SK-N-SH (cell line): ENCODE measurements at places on chromosomes 12 and 14. TPM values are rescaled to one million over a fixed set of nuclear protein-coding genes. Genes with fewer than 3 reads are reported as not detected.
A peak's percentile ranks its signal among the peaks of the same experiment; 100 is the strongest.

FAM90A1 gene
- polyA plus RNA-seq: not detected in 2 replicates

DNA sequence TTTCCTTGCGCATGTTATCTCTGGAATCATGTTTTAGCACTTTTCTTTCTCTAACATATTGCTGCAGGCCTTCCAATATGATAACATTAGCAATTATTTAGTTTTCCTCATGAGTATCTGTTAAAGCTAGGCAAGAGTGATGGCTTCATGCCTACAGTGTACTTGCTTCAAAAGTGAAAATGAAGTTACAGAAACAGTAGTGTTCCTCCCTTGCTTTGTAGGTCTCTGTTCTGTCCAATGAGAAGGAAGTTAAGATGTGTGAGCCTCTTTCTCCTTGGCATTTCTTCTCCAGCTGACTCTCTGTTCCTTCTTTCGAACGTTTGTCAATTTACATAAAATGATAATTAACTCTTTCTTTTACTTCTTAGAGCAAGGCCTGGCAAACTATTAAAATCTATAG lies 22.2 kb downstream of the LRRIQ1 start:
- DNase-seq: no peak

- peak; percentile 5 for DNase-seq
Observed at GRCh38 chr12:14618983-14619382, 51.3 kb upstream of the PLBD1 start.

ABCC9 gene
- 0.02 and 0.06 TPM in 2 replicates for polyA plus RNA-seq

DNA sequence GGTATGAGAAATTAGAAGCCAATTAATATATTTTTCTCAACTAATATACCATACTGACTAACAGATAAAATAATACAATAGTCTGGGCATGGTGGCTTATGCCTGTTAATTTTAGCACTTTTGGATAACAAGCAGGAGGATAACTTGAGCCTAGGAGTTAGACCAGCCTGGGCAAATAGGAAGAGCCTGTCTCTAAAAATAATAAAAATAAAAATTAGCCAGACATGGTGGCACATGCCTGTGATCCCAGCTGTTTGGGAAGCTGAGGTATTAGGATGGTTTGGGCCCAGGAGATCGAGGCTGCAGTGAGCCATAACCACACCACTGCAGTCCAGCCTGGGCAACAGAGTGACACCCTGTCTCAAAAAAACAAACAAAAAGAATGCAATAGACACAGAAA lies 24.7 kb downstream of the KLHDC2 start:
- no peak for DNase-seq

ISM2 gene
- polyA plus RNA-seq: 0.08 and 0.20 TPM in 2 replicates

GRCh38 chr14:70317969-70318634 lies 41.4 kb downstream of the COX16 start:
- DNase-seq: peak; percentile 63

GRCh38 chr12:54364413-54364812 lies at the start of gene GPR84:
GPR84 (minus strand) TSS chr12:54364486; CDS start chr12:54363851, 635 bp downstream.
- DNase-seq: no peak

DNA sequence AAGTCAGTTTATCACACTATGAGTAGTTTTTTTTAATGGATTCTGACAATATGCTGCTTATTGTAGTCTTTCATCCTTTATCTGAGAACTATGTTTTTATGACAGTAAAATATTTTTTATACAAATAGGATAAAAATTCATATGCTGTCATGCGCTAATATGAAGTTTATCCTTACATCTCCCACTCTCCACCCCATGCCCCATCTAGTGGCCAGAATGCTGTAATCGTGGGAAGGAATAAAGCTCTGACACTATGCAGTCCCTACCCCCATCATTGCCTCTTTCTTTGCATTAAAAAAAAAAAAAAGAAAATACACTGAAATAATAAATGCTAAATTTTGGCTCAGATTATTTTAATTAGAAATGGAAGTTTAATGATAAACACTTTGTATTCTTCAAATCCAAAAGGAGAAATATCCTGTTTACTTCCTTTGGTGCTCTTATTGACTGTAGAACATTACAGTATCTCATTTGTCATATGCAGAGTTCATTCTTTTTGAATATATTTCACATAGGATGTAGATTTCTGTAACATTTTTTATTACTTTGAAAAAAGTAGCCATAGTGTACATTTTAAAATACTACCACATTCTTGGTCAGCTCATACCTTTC lies 145.9 kb upstream of the SLCO1C1 start:
- peak; percentile 75 for DNase-seq

DNA sequence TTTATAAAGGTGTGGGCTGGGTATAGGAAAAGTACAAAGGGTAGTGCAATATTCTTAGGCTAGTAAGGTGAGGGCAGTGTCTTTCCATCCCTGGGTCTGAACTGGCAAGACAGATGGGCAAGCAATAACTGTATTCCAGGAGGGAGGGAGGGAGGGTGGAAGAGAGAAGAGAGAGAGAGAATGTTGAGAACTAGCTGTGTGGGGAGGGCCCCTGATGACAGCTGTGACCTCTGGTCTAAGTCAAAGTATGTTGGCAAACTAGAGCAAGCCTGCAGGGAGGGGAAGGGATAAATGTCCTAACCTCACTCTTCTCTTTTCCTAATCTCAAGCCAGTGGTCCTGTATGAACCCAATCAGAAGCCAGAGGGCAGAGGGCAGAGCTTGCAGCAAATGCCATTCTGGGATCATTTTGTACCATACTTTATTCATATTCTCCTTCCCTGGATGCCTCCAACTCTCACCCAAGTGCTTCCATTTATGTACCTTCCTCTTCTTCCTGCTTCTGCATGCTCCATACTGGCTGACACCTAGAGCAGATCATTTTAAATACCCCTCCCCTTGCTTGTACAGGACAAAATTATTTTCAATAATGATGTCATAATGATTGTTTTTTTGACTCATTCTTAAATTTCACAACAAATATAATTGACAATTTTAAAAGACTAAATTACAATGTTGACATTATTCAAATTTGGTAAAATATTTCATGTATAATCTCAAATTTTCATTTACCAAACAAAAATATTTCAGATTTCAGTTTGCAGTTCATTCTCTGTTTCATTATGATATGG lies 75.9 kb downstream of the AKAP6 start:
- no peak for DNase-seq

JAG2 gene
- polyA plus RNA-seq: 1.7 TPM in 2 replicates

DNA sequence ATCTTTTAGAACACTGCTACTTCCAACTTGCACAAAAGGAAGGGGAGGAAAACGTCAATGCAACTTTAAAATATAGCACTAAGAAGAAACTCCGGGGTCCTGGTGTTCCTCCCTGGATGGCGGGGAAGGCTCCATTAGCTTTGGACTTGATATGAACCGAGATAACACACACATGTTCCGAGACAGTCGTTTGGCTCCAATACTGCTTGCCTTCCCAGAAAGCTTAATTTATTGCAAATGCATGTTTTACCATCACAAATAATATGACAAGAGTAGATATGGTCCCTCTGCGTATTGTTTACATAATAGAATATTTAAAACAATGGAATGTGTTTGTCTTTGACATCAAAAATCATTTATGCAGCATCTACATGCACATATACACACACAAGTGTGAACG lies 87.6 kb upstream of the CLMN start:
- peak; percentile 70 for DNase-seq

DNA sequence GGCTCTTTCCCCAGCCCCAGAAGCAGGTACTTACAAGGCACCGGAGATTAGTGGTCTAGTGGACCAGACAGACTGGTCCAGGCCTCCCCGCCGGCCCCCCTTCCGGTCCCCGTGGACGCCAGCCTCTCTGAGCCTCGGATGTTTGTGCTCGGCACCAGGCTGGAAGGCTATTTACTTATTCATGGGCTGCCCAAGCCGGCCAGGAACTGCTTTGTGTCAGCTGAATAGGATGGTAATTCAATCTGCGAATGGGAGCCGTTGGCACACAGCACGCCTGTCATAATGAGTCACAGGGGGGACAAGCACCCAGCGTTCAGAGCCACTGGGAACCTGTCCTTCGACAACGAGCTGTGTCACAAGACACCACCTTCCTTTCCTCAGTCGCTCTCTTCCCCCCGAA lies 82.3 kb downstream of the RIMBP2 start:
- peak; percentile 81 for DNase-seq

DNA sequence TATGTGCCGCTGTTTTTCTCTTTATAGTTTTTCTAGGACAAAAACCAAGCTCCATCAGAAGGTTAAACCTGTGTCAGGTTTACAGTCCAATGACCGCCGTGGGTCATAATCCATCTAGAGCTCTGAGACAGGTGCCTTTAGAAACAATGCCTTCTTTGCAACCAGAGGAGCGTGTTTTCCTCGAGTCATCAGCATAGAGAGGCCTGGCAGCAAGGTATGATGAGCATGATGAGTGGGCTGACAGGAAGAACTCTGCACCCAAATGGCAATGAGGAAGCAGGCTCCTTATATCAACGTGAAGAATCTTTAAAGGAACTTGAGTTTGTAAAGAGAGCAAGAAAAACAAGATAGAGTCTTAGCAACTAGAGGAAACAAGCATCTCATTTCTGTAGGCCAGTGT lies 60.5 kb upstream of the NUDT4 start:
- DNase-seq: no peak

DNA sequence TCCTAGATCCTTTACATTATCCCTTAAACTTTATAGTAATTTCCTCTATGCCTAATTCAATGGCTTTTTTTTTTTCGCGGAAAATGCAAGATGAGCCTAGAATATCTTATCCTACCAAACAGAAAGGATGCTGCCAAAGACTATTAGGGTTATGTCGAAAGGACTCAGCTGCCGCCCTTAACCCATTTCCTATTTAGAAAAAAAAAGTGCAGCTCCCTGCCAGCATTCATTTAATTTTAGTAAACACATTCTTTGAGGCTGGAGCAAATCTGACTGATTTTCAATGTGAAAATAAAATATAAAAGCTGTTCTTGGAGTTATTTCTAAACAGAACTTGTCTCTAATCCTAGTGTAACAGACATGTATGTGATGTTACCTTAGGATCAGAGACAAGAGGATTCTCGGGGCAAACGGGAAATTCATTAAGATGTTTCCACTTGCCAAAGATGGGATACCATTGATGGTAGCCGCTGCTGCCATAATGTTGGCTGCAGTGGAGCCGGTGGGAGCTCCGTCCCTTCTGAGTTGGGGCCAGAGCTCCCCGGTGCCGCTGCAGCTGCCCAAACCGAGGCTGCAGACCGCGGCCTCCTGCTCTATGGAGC lies 8.2 kb upstream of the A2M start:
- no peak for DNase-seq

TRHDE gene
- polyA plus RNA-seq: 0.46 and 1.1 TPM in 2 replicates

- DNase-seq: no peak
Observed at GRCh38 chr12:29030006-29030405, 119.1 kb upstream of the FAR2 start.

SRP54 gene
- 31.6 and 39.5 TPM in 2 replicates for polyA plus RNA-seq

GXYLT1 gene
- 5.0 and 5.8 TPM in 2 replicates for polyA plus RNA-seq

- DNase-seq: no peak
Observed at GRCh38 chr12:130645751-130646150, 70.3 kb downstream of the RIMBP2 start.

GRCh38 chr14:76920331-76921087 lies 94.3 kb downstream of the LRRC74A start:
- peak; percentile 69 for DNase-seq

DNA sequence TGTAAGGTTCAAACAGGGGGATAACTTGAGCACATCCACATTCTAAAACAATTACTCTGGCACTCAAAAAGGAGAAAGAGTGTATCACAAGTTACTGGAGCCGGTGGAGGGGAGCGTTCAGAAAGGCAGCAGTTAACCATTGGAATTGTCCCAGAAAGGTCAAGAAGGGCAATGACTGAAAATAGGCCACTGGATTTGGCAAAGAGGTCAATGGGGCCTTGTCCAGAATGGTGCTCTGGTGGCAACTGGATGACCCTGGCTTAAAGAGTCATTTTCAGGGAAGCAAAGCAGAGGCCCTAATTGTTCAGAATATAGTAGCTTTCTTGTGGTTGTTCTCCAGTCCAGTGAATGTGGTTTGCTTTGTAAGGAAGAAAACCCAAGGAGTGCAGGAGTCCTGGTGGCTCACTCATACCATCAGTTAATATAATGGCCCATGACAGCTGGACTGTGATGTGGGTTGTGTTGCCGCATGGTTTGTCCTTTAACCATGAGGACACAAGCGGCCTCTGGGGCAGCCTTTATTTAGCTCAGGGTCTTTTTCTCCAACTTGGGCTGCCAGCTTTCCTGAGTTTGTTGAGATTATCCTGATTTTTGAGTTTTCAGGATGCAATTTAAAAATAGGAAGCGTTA lies 142.8 kb upstream of the PELI2 start:
- no peak for DNase-seq

DNA sequence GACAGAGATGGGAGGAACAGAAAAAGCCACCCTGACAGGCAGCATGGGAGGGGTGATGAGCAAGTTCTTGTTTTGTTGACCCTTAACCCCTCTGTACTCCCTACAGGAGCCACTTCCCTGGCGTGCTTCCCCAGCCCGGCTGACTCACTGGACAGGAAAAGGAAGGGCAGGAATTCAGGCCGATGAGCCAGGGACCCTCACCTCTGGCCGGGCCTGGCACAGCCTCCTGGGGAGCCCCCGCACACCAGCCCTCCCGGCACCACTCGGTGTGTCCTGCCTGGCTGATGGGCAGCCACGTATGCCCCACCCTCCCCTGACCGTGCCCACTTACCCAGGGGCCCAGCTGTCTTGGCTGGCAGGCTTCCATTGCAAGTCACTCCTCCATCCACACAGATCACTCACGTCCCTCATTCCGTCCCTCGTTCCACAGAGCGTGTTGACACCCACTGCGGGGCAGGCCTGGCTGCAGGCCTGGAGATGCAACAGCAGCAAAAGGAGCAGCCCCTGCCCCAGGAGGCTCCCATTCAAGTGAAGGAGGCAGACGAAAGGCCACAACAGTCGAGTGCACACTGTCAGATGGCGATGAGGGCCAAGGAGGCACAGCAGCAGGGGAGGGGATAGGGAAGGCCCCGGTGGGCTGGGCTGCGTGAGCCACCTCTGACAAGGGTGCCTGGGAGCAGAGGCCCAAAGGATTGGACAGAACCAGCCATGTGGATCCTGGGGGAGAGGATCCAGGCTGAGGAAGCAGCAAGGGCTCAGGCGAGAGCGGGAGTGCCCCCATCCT lies 19.7 kb upstream of the CD9 start:
- DNase-seq: no peak

DNA sequence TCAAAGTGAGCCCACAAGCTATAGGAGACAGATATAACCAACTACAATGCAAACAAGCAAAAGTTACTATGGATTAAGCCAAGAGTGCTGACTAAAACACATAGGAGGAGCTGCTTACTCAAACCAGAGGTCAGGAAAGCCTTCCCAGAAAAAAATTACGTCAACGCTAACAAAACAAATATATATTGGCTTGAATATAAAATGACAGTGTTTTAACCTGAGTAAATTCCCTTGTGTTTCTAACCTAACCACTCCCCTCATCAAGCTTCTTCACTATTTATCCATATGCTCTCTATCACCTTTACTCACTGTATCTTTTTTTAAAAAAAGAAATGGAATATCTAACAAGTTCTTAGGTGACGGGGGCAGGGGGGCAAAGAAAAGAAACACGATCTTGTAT lies 115.9 kb downstream of the MED13L start:
- DNase-seq: no peak

PLEKHH1 gene
- 1.5 and 1.6 TPM in 2 replicates for polyA plus RNA-seq
